ENCODE measurements at places on chromosomes 4 and X.

DNA sequence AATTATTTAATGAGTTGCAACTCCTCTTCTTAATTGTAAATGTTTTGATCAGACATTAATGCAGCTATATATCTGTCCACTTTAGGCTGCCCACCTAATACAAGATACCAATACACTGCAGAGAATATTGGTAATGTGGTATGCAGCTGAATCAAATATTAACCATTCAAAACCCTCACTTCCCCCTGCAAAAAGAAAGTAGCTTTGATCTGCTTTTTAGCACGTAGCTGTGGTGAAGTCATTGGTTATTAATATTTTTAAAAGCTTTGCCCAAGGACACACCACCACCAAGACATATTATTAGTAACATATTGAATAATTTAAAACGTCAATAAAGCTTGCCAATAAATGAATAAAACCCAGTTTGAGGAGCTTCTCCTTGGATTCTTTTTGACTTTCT, 28.6 kb upstream of the CYP2U1 start:
- DNase-seq, result no peak

- DNase-seq, result peak; percentile 82
Measured at GRCh38 chrX:46791927-46792809, 33.2 kb upstream of the SLC9A7 start.

DNA sequence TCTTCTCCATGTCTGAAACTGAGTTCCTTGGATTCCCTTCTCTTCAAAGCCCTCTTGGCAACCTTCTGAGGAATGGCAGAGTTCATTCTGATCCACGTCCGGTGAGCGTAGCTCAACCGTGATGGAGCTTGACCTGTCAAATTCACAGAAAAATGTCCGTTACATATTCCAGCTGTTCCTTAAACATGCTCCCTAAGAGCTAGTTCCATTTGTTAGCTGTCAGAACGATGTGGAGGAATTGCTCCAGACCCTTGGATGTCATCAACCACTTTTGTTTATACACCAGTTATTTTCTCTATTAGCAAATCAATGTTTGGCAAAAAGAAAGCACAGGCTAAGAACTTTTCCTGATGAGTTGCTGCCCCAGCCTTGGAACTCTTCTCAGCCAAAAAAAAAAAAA, 50.1 kb downstream of the NHS start:
- no peak for DNase-seq

DNA sequence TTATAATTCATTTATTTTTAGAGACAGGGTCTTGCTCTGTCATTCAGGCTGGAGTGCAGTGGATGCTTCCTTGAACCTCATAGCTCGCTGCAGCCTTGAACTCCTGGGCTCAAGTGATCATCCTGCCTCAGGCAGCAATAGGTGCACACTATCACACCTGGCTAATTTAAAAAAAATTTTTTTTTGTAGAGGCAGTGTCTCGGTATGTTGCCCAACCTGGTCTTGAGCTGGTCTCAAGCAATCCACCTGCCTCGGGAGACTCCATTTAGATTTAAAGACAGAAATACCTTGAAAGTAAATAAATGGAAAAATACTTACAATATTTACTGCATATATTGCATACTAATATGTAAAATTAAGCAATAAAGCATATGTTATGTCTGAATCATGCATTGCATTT, 40.3 kb upstream of the MAB21L2 start:
- no peak for DNase-seq

DNA sequence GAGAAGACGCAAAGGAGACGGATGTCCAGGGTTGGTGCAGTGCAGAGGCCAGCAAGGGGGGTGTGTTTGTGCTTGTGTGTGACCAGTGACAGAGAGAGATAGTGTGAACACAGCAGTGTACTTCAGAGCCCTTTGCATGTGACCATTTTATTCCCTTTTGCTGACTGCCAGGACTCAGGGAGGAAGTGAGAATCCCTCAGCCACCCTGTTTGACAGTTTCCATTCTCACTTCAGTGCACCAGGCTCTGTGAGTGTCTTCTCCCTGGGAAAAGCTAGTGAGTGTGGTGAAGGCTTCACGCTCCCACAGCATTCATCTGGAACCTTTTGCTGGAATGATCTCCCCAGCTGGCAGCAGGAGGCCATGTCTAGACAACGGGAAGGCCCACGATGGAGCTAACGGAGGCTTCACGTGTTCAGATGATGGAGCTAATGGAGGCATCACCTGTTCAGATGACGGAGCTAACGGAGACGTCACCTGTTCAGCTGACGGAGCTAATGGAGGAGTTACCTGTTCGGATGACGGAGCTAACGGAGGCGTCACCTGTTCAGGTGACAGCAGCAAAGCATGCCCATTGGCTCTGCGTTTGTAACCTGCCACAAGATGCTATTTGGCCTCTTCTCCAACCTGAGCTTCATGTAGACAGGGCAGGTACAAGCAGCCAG, 195.4 kb downstream of the AFAP1 start:
- DNase-seq, result peak; percentile 43

GRCh38 chr4:142282870-142283431, 563.1 kb downstream of the INPP4B start:
- no peak for DNase-seq

GRCh38 chrX:57902633-57903032, 7.6 kb downstream of the ZXDA start:
- DNase-seq, result peak; percentile 47

GRCh38 chr4:128364565-128364964, 77.0 kb upstream of the PGRMC2 start:
- DNase-seq, result no peak

- DNase-seq, result peak; percentile 15
Measured at GRCh38 chr4:166091912-166092510, 219.0 kb downstream of the TLL1 start.

DNA sequence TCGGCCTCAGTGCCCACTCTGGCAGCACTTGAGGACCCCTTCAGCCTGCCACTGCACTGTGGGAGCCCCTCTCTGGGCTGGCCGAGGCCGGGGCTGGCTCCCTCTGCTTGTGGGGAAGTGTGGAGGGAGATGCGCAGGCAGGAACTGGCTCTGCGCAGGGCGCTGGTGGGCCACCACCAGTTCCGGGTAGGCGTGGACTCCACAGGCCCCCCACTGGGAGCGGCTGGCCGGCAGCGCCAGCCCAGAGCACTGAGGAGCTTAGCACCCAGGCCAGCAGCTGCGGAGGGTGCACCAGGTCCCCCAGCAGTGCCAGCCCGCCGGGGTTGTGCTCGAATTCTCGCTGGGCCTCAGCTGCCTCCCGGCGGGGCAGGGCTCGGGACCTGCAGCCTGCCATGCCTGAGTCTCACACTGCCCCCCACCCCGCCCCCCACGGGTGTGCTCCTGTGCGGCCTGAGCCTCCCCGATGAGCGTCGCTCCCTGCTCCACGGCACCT, 216.9 kb upstream of the TACR3 start:
- DNase-seq, result no peak

DNA sequence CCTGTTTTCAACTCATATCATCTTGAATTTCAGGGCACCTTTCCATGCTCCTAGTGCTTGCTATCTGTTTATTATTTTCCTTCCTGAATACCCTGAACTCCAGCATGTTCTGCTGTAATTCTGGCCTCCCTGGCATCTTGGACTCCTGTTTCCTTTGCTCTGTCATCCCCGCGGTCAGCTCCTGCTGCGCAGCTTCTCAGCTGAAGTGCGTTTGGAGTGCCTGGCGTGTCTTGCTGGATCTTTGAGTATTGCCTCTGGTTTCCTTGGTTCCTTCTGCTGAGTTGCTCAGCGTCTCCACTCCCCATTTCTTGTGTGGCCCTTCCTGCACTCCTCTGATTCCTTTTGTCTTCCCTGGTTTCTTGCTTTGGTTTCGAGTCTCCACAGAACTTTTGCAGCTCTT, 84.4 kb downstream of the HTT start:
- DNase-seq, result no peak

GRCh38 chr4:32135642-32136041, 1415.5 kb downstream of the PCDH7 start:
- DNase-seq, result no peak
